CD4-positive, alpha-beta T cell treated with Interleukin-6 at 100 ng/mL for 8 hours (primary cell): ENCODE measurements at places on chromosomes 16 and 17.

- DNase-seq = no peak
These were observed 27.3 kb upstream of the ABCC12 start for GRCh38 chr16:48182979-48183537.

DNA sequence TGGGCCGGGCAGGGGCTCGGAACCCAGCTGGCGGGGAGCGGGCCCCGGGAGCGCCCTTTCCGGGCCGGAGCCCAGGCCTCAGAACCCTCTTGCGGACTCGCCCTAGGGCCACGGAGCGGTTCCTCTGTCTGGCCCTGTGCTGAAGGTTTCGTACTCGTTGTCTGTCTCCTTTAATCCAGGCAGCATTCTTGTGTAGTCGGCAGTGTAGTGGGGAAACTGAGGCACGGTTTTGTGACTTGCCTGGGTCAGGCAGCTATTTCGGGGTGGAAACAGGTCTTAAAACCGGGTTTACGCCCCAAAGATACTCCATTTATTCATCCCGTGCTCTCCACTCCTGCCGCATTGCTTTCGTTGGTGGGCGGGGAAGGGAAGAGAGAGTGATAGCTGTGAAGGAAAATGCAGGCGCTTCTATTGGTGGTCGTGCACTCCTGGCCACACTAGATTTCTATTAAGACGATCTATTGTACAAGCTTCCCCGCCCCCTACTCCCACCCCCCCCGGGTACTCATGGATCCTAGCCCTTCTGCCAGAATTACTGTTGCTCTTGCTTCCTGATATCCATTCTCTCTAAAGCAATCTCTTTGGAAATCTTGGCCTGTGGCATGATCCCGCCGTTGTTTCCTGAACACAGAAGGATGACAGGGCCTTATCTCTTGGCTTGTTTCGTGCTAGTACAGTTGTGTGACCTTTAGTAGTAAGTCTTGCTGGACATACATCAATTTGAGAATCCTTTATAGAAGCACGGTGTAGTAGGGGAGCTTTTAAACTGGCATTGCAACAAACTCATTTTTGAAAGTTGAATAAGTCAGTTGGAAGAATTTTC, 751 bp downstream of the DCAF7 start:
- DNase-seq = no peak

DNA sequence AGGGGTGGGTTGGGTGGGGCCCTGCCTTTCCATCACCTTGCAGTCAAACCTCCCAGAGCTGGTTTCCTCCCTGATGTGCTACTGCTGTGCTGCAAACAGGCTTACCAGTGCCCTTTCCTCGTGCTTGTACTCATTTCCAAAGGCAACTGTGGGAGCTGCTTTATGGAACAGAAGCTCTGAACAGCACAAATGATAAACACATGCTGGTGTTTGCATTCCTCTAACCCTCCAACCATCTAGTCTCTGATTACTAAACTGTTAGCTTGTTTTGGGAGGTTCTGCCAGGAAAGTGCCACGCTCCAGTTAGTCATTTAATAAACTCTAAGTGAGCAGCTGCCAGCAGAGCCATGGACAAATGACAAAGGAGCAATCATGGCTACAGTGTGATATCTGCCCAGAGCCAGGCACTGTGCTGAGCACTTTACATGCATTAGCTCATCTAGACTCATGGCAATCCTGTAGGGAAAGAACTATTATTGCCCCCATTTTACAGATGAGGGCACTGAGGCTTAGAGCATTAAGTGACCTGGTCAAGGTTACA, 110.4 kb downstream of the VAT1L start:
- no peak for DNase-seq

GRCh38 chr16:53912155-53912554, 208.2 kb downstream of the FTO start:
- peak; percentile 20 for DNase-seq

DNA sequence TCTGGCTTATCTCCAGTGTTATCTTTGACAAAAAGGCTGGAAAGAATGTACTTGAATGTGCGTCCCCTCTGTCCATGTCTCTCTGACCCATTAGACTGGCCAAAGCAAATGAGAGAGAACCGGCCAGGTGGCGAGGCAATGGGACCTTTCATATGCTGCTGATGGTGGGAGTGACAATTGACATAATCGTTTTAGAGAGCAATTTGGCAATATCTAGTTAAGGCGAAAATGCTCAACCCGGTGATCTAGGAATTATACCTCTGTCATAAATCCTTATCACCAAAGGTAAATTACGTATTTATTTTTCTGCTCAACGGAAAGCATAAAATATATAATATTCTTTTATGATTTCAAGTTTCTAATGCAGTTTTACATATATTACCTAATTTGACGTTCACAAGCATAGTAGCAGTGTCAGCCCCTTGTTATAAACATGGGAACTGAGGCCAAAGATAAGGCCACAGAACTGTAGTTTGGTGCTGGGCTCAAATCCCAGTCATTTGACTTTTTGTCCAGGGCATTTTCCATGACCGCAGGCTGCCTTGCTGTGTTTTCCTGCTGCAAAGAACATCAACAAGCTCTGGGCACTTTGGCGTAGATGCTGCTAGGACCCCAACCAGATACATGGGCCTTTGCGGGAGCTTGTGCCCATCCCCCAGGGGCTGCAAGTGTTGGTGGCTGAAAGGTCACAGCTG, 14.7 kb upstream of the SDK2 start:
- no peak for DNase-seq

DNA sequence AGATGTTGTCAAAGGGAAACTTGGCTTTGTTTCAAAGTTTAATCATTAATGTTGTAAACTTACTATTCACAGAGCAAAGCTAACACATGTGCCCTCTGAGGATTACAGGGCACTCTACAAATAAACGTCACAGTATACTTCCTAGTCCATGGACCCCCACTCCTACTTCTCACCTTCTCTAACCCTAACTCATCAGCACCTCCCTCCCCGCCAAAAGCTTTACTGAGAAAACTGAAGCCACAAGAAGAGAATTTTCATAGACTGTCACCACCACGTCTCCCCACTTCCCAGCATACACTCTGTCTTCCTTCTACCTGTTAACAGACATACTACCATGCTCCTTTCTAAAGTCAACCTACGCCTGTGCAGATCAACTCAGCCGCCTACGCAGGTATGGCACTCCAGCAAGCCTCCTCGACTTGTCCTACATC, 29.0 kb downstream of the HELZ start:
- no peak for DNase-seq
